ENCODE measurements at places on chromosomes 11 and 22.

GRCh38 chr11:118910309-118911112 is 15.2 kb downstream of the BCL9L start:
- DNase-seq: no peak

- no peak for DNase-seq
Observed at GRCh38 chr11:66393954-66394353, 22.4 kb upstream of the SLC29A2 start.

- DNase-seq: no peak
Observed at GRCh38 chr11:61338783-61339489, 5.9 kb downstream of the TKFC start.

DNA sequence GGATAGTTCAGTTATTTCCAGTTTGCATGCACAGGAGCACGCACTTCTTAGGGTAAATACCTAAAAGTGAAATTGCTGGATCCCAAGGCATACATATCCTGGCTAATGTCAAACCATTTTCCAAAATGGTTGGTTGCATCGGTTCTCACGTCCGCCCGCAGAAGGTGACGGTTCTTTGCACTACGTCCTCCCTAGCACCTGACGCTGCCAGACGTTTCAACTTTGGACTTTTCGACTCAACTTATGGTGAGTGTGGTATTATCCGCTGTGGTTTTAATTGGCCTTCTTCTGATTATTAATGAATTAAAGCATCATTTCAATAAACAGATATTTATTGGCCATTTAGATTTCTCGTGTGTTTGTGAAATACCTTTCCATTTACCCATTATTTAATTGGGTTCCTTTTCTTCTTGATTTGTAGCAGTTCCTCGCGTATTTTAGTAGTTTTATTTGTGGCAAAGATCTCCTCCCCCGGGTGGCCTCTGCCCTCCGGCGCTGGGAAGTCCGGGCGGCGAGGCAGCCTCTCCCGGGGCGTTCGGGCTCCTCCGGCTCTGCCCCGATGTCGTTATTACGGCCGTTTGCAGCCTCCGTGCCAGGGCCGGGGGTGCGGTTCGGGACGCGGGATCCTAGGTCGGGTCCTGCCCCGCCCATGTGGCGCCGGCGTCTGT is at the start of gene JHY:
Gene JHY, plus strand, starts transcription at position 571 of the 668 bp plus-strand sequence. CDS start 3,091 bp downstream, outside the sequence.
- DNase-seq: no peak

GRCh38 chr11:116851626-116852025 is 14.2 kb upstream of the APOA1 start:
- DNase-seq: no peak

GRCh38 chr11:12269104-12269441 is 108.3 kb upstream of the PARVA start:
- DNase-seq: no peak

GRCh38 chr11:27524155-27524554 is 17.6 kb upstream of the LIN7C start:
- DNase-seq: no peak

DNA sequence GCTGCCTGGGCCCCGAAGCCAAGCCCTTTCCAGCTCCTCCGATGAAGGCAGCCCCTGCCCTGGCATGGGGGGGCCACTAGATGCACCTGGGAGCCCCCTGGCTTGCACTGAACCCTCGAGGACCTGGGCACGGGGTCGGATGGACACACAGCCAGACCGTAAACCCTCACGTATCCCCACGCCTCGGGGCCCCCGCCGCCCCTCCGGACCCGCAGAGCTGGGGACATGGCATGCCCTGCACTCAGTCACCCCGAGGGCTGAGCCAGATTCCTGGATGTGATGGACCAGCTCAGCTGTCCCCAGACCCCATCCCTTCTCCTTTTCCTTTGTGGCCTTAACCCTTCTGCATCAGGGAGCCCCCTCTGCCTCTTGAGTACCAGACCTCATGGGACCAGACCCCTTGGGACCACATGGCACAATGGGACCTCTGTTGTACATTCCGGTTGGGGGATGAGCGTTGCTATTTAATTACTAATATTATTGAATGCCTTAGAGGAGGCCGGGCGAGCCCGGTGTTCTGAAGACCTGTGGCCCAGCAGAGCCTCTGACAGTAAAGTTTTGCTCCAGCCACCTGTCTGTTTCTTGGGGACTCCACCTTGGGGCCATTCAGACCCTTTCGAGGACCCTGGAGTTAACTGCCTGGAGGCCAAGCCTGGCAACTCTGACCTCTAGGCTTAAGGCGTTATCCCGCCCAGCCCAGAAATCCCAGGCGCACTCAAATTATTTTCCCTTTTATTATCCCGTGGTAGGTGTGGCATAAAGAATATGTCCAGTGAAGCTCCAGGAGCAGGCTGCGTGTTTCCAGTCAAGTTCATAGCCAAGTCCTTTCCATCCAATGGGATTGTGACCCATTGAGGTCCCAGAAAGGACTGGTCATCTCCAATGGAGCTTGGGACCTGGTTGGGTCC is 3.0 kb downstream of the RASL10A start:
- no peak for DNase-seq

DNA sequence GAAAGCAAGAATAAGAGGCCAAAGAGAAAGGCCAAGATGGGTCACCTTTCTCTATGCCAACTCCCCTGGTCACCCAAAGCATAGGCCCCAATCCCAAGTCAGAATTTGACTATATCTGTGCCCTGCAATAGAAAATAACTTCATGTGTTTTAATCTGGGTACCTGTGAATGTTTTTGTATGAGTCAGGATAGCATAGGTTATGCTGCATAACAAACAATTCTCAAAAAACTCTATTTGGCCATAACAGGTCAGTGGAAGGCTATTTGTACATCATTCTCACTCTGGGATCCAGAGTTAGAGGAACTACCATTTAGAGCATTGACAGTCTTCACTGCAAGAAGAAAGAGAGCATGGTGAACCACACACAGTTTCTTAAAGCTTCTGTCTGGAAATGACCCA is 167.3 kb downstream of the DBX1 start:
- DNase-seq: no peak

DNA sequence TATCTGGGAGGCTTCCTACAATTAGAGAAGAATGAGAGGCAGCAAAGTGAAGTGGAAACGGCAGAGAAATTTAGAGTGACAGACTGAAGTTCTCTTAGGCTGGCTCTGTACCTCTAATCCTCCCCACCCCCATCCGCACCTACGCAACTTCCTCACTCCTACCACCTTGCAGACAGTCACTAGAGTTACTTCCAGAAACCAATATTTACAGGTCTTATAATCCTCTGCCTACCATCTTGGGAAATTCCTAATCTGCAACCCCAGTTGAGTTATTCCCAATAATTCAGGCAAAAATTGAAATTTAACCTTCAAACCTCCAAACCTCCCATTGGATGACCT is 71.7 kb downstream of the PAK1 start:
- no peak for DNase-seq

DNA sequence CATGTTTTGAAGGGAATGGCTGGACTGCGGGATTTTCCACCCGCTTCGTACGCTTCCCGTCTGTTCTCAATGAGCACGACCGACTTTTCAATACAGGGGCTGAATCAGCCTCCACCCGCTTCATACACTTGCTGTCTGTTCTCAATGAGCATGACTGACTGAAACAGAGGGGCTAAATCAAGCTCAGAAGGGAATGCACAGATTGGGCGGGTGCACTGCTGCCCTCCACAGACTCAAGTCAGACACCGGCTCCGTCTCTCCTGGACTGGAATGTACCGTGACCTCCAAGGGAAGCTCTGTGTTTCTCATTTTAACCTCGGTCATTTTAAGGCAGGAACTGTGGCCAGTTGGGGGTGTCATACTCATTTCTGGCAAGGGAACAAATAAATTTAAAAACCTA is 48.5 kb downstream of the BRD1 start:
- no peak for DNase-seq

- DNase-seq: no peak
Observed at GRCh38 chr22:30998329-30998728, 29.3 kb downstream of the TUG1 start.

GRCh38 chr11:126114486-126115126 is 51.9 kb upstream of the CDON start:
- DNase-seq: no peak

DNA sequence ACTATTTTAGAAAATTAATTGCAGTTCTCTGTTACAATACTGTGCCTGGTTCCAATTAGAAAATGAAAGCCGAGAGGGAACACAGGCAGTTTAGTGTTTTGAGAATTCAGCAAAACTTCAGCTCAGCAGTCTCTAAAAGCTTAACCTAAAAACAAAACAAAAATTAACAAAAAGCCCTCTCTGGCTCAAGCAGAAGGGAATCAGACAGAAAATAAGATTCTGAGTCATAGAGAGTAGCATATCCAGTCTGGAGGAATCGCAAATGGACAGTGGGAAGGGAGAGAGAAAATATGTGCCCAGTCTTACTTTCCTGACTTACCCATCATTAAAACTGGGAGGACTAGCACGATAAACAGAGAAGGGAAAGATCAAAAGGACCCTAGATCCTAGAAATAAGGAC is 38.1 kb upstream of the CHRM4 start:
- DNase-seq: no peak

- no peak for DNase-seq
Observed at GRCh38 chr11:69949327-69949726, 128.8 kb upstream of the ANO1 start.

DNA sequence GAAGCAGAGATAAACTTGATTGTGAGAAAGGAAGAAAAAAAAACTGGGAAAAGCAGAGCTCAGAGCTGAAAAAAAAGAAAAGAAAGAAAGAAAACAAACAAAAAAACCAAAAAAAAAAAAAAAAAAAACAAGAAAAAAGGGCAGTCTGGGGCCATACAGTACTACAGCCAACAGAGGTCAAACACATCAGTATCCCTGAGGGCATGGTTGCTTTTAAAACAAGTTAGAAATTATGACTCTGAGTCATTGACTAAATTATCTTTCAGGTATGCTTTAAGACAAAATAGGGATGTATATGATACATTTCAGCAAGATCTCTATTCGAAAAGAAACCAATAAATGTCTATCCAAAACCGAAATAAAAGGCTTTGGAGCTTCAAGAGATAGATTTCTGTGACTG is 37.1 kb upstream of the TLCD5 start:
- DNase-seq: no peak

DNA sequence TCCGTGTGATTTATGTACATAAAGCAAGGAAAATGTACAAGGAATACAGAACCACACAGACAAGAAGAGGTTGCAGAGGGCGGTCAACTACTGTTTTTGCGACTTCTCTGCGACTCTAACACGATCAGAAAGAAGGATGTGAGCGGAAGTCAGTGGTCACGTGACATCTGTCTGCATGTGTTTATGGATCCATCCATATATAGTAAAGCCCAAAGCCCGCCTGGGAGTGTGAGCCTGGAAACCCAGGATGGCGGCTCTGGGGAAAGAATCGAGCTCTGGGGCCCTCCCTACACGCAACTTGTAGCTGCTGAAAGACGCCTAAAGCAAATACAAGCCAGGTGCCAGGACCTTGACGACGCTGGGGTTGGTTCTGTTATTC is 8.8 kb downstream of the OSBPL5 start:
- DNase-seq: no peak

DNA sequence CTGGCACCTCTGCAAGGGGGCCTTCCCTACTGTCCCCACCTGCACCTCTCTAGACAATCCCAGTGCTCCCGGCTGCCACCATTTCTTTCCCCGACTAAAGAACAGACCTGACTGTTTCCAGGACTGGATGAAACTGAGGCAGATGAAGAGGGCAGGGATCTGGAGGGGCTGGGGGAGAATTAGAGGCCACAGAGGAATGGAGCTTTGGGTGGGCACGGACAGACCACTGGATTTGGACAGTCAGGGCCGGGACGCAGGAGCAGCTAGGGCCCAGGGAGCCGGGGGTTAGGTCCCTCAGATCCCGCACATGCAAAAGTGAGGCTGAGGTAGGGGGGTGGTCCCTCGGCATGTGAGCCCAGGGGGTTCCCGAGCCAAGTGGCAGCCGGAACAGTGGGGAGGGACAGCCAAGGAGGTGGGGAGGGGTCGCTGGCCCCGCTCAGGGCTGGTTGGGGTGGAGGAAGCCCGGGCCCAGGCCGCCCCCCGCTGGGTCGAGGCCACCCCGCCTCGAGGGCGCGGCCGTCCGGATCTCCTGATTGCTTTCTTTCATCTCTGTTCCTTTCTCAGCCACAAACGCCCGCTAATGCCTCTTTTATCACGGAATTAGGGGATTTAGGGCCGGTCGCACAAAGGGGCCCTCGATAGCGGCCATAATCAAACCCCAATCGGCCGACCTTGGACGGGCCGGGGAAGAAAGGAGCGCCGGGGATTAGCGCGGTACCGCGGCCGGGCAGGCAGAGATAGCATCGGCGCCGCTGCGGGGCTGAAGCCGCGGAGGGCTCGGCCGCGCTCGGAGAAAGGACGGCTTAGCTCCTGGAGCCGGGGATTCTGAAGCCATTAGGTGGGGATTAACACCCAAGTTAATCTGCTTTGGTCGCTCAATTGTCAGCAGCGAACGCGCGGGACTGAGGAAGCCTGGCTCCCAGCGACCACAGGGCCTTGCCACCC is 9.3 kb downstream of the SLC25A1 start:
- DNase-seq: no peak

DNA sequence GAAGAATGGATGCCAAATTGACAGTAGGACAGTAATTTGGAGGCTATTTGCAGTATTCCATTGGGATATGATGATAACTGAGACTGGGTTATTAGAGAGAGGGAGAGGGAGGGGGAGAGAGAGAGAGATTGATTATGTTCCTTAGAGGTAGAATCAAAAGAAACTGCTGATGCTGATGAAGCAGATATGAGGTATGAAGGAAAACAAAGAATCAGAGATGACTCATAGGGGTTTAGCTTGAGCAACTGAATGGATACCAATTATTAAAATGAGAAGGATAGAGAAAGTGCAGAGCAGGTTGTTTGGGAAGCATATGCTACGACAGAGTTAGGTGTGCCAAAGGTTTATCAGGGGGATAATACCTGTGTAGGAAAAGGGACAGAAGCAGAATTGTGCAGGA is 12.8 kb upstream of the NUCB2 start:
- no peak for DNase-seq

GRCh38 chr11:117122556-117122955 is 21.5 kb upstream of the PAFAH1B2 start:
- no peak for DNase-seq

GRCh38 chr11:119323532-119324033 is 6.7 kb upstream of the MCAM start:
- no peak for DNase-seq

DNA sequence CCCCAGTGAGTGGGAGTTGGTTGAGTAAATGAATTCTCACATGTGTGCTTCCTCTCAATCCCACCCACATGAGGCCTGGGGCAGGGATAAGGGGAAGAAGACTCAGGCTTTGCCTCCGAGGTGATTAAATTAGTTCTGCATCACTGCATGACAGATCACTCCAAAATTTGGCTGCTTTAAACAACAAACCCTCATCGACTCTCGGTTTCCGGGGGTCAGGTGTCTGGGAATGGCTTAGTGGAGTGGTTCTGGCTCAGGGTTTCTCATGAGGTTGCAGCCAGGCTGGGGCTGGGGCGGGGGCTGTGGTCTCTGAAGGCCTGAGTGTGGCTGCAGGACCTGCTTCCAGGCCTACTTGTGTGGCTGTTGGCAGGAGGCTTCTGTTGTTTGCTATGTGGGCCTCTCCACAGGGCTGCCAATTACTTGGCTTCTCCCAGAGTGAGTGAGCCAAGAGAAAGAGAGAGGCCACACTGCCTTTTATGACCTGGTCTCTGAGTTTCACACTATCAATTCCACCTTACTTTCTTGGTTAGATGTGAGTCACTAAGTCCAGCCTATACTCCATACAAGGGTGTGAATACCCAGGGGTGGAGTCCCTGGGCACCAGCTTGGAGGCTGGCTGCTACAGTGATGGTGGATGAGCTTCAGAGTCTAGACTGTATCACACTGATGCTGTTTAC is 15.9 kb downstream of the MOGAT2 start:
- no peak for DNase-seq

GRCh38 chr22:41273128-41273527 is 12.9 kb downstream of the RANGAP1 start:
- no peak for DNase-seq

Measured in esophagus squamous epithelium (tissue), 5 donors.